ENCODE measurements at places on chromosomes 6 and 20.
A peak's percentile ranks its signal among the peaks of the same experiment; 100 is the strongest.

GRCh38 chr20:58700823-58701222, 8.2 kb downstream of the NPEPL1 start:
- DNase-seq, result no peak

GRCh38 chr6:113394729-113395128, 462.4 kb upstream of the MARCKS start:
- DNase-seq, result no peak

DNA sequence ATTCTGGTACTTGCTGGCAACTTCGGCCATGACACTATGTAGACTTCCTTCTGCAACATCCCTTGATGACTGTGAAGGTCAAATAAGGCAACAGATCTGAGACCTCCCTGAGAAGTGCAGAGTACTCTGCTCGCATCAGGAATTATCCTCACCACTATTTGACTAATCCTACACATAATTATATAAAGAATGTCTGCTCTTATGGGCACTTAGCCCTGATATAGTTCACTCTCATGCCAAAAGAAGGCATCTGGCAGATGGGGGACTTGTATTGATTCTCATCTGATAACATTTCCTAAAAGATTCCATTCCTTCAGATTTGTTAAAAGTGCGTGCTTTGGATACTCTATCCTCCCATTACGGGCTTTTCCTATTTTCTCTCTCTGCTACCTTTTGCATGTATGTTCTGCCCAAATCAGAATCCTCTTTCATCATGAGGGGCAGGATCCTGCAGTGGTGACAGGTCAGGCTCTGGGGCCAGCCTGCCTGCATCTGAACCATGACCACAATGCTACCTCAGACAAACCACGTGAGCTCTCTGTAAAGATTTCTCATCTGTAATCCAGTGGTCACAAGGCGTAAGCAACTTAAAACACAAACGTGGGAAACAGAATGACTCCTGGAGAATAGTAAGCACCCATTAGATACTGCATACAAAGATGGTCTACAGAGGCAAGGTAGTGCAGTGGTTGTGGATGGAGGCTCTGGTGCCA, 134.0 kb downstream of the GJA10 start:
- no peak for DNase-seq

DNA sequence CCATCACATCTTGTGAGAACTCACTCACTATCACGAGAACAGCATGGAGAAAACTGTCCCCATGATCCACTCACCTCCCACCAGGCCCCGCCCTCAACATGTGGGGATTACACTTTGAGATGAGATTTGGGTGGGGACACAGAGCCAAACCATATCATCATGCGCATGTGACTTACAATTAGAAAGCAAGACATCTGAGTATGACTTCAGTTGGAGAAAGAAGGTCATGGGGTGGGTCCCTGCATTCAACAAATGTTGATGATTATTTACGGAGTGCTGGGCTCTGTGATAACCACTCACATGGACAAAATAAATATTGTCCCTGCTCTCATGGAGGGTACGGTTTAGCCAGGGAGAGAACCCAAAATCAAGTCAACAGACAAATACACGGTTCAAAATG, 37.9 kb downstream of the VSTM2L start:
- no peak for DNase-seq

- DNase-seq, result no peak
These were observed 4.6 kb downstream of the C6orf58 start for GRCh38 chr6:127581576-127581975.

GRCh38 chr6:85424981-85425380, 24.9 kb upstream of the NT5E start:
- DNase-seq, result no peak

DNA sequence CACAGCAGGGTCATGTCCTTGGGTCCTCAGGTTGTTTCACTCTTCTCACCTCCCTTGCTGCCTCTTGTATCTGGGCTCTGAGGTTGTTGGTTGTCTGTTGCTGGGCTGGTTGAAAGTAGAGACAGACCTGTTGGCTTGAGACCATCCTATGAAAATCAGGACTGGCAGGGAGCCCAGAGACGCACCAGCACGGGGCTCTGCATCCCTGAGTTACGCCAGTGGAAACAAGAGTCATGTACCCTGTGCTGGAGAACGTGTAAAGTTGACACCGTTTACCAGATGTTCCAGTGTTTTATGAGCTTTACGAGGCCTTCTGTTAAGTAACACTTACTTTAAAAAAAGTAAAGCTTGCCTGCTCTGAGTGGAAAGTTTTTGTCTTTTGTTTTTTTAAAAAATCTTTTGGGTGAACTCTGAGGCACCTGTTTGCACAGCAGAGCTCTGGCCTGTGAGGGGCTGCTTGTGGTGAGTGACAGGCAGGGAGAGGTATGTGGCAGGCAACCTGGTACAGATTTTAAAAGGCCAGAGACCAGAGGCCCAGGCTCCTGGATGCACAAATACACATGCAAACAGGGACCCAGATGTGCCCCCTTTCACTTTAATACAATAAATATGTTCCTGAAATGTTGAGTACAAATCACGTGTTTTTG, 260.0 kb upstream of the SUPT3H start:
- DNase-seq, result no peak

- no peak for DNase-seq
These were observed 2.7 kb downstream of the BCAS1 start for GRCh38 chr20:54067606-54068174.

- DNase-seq, result no peak
These were observed 81.9 kb upstream of the CCN6 start for GRCh38 chr6:111971866-111972532.

DNA sequence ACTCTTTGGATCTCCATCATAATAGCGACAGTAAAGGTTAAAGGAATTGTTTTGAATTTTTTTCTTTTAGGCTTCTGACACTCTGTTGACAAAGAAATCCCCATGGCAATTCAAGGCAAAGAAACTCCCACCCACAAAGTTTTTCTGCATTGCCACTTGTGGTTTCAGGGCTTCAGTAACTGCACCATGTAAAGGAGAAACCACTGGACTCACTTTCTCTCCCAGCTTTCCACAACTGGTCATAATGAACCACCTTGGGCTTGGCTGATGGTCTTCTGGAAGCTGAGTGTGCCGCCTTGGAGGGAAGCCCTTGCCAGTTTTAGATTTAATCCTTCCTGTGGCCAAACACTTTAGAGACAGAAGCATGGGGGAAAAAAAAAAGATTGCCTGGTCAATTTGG, 163.1 kb downstream of the ISM1 start:
- no peak for DNase-seq

DNA sequence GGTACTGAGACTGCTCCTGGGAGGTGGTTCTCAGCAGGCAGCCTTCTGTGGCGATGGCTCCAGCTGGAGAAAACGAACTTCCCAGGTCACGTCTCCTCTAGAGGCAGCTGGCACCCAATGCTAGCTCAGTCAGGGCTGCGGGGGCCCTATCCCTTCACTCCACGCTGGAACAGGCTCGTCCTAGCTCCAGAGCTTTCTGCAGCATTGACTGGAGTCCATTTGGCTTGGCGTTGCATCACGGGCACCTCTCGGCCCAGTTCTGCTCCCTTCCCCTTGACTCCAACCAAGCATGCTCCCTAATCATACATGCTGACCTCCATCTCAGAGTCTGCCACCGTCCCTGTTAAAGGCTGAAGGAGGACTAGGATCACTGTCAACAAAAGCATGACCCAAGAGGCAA, 5.9 kb upstream of the IRF4 start:
- DNase-seq, result no peak

GRCh38 chr20:7348253-7348652, 580.8 kb downstream of the BMP2 start:
- DNase-seq, result no peak

GRCh38 chr6:138393871-138394783, 9.9 kb upstream of the HEBP2 start:
- DNase-seq, result no peak

DNA sequence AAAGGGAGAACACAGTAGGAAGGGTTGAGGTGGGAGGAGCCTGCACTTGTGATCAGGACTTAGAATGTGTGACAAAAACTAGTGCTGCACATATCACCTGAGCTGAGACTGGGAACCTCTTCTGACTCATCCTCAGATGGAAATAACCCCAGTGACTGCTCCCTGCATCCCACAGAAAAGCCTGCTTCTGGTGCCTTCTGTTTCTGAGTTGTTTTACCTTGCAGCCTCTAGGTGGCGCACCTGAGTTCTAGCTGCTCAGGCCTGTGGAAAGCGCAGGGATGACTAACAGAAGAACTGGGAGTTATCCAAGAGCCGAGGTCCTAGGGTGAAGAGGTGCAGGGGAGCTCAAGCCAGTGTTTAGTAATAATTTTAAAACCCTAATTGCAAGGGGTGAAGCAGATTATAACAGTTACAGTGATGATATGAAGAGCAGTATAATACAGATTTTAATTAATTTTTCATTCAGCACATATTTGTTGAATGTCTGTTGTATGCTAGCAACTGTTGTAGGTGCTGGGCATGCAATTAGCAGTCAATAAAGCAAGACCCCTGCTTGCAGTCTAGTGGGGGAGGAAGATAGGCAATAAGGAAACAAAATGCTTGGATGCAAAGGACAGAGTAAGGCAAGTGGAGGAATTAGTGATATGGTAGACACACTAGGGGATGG, 302.5 kb downstream of the DHX35 start:
- DNase-seq, result no peak

DNA sequence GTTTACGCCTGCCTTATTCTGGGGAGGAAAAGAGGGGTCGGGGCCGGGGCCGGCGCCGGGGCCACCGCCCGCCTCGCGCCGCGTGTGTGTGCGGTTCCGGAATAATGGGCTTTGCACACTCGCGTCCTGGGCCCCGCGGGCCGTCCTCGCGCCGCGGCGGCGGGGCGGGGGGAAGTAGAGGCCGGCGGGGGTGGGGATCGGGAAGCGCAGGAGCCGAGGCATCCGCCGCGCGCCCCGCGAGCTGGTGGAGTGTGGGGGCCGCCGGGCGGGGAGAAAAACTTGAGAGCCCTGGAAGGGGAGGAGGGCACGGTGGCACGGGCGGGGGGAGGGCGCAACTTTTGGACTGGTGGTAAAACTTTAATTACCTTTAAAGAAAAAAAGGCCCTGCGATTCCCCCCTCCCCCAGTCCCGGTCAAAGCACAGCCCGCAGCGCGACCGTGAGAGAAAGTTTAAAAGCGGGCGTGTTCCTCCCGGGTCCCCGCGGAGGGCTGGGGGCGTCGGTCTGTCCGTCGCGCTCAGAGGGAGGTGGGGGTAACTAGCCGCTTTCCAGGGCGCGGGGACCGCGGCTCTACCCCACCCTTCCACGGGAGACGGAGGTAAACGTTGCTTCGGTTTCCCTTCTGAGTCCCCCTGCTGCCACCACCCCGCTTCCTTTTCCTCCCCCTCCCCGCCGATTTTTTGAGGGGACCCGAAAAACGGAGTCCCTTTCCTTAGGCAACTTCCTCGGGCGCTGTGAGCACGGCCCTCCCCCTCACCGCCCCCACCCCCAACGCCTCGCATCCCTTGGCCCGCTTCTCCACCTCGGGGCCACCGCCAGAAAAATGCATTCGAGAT, 1.9 kb downstream of the L3MBTL3 start:
- DNase-seq, result peak; percentile 29

DNA sequence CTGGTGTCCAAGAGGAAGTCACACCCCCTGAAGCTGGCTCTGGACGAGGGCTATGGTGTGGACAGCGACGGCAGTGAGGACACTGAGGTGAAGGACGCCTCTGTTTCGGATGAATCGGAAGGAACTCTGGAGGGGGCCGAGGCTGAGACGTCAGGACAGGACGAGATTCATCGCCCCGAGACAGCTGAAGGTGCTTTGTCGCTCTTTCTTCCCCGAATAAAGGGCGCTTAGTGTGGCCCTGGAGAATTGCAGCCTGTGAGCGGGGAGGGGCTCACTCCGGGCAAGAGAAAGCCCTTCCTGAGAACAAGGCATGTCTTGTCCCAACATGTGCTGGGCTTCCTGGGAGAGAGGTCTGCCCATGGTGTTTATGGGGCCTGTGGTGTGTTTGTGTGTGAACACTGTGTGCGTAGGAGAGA, 41.4 kb downstream of the MYT1 start:
- DNase-seq, result no peak

DNA sequence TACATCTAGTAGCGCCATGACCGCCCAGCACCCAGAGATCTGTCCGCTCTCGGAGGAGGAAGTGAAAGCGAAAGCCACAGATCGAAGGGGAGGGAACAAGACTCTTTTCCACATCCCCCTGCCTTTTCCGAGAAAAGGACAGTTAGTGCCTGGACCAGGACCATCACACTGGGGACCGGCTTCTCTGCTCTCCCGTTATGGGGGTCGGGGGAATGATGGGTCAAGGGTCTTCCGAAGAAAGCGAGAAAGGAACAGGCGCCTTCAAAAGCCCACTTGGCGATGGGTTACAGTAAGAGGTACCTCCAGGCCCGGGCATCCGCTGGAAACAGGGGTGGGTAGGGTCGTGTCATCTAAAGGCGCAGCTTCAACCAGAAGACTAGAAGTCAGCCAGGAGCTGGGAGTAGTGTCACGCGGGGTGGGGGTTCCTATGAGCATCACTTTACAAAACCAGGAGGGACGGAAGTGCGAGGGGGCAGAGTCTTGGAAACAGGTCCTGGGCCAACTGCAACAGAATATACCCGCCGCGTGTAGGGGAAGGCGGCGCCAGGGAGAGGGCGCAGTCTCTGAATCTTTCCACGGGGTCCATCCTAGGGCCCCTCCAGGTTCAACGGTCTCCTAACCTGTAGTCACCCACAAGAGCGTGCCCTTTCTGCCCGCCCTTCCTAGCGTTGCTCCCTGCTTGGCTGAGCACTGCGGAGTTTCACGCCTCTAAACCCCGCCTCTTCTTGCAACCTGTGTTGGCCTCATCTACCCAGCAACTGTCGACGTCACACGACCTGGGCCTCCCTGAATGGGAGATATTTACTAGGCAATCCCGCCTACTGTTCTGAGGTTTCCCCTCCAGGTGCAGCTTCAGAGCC, at the start of gene PSMB8:
Gene PSMB8, minus strand, starts transcription at position 69 of the 860 bp plus-strand sequence. Its CDS starts 51 bp downstream, at position 18.
- peak; percentile 59 for DNase-seq

DNA sequence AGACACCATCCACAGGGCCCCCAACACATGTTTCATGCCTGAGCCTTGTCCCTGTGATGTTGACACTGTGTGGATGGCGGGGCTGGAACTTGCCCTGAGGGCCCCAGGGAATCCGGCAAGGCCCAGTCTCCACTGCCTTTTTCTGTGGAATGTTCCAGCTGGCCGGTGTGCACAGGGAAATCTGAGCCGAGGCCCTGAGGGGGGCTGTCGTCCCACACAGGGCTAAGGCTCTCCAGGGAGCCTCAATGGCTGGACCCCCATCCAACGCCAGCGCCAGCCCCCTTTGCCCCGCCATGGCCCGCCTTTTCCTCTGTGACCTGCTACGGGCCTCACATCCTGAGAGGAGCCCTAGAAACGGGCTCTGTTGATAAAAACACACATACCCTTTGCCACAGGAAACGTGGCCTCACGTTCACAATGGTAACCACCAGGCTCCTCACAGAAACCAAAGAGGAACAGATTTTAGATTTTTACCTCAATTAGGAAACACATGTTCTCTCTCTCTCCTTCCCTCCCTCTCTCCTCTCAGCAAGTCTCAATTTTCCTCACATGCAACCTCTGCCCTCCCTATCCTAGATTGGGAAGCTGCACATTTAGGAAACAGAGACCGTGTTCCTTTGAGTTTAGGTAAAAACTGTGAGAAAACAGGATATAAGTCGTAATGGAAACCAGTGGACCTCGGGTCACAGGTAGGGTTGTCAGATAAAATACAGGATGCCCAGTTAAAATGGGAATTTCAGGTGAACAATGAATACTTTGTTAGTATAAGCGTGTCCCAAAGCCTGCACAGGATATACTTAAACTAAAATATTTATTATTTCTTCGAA, 13.7 kb upstream of the ZNF831 start:
- DNase-seq, result peak; percentile 46

GRCh38 chr20:57688864-57689263, 21.0 kb downstream of the PMEPA1 start:
- DNase-seq, result no peak

Data from activated gamma-delta T cell (primary cell).